ENCODE measurements at places on chromosomes 6 and 20.
A peak's percentile ranks its signal among the peaks of the same experiment; 100 is the strongest.

DNA sequence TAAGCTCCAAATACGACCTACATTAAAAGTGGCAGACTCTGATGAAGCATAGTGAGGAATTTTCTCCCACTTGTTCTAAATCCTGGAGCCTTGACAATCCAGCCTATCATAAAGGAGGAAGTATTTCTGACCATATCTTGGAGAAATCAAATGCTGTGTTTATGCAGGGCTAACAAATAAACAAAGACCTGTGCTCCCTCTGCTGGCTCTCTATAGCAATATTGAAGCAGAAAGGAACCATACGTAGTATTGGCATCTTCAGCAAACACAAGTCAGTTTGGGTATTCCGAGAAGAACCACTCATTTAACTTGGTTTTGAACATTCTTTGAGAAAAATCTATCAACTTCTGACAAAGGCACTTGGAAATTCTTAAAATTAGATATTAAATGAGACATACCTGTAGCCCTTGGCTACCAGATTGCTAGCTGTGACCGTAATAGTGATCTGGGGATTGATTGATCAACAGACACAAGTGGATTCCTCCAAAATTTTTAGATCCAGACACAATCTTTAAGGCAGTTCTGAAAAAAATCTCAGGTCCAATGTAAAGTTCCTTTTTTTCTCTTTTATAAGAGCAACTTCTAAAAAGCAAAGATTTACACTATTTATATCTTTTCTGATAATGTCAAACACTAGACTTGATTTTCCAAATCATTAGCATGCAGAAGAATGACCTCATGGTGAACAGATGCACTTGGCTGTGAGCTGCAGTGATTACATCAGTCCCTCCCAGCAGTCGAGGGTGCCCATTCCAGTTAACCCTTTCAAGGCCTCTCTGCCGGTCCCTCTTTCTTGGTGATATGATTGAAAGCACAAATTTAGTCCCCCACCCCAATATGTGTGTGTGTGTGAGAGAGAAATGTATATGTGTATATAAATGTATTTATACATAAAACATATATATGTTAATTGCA, 40.2 kb downstream of the INSM1 start:
- DNase-seq, result peak; percentile 85

GRCh38 chr20:48783533-48784272, 44.1 kb downstream of the PREX1 start:
- DNase-seq, result no peak

- DNase-seq, result no peak
Measured at GRCh38 chr6:106014955-106015354, 71.2 kb upstream of the PRDM1 start.

DNA sequence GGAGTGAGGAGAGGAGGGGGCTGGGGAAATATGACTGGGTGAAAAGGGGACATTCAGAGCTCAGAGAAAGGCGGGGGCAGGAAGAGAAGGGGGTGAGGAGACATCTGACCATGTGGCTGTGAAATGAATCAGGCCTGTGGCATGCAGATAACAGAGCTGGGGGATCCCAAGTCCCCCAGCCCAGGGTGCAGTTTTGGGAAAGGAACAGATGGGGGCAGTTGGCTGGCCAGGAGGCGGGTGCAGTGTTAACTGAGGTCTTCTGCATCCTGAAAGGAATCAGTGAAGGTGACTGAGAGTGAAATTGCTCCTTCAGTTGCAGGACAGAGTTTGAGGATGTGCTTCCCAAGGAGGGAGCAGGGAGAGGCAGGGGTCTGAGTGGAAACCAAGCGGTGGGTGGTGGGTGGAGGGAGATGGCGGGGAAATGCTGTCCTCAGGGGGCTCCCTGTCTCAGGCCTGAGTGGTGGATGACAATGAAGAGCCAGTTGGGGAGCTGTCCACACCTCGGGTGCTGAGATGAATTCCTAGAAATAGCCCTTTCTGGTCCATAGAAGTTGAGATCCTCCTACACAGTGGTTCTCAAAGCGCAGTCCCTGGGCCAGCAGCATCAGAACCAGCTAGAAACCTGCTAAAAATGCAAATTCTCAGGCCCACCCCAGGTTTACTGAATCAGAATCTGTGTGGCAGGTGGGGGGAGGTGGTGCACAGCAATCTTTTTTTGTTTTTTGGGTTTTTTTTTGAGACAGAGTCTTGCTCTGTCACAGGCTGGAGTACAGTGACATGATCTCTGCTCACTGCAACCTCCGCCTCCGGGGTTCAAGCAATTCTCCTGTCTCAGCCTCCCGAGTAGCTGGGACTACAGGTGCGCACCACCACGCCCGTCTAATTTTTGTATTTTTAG, 26.0 kb upstream of the CCDC167 start:
- DNase-seq, result no peak

GRCh38 chr6:41488433-41489119, 57.6 kb upstream of the FOXP4 start:
- no peak for DNase-seq

DNA sequence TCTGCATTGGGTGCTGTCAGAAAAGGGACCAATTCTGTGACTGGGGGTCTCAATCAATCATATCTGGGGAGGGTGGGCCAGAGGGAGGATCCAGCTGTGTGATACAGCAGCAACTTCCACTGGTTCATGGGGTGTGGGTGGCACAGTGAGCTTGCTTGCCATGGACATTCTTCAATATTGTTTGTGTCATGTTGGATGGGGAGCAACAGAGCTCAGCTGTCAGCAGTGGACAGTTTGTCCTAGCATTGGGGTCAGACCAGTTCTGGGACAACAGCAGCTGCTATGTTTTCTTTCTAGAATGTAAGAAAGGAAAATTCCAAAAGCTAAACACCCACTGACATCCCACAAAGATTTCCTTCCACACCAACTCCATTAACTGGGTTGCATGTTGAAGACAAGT, 221.9 kb upstream of the CDH4 start:
- no peak for DNase-seq

Data from globus pallidus (tissue), 1 donor.